Uterus (tissue), 4 donors: ENCODE measurements at places on chromosomes 6 and 20. TPM values are rescaled to one million over a fixed set of nuclear protein-coding genes. Genes with fewer than 3 reads are reported as not detected.

The ME1 gene
- 3.1 TPM for total RNA-seq

The DEFB132 gene
- not detected for total RNA-seq

The MAFB gene
- 10.0 TPM for total RNA-seq

The ELOVL4 gene
- 4.4 TPM for total RNA-seq

The MACROD2 gene
- 15.5 TPM for total RNA-seq

The SLC17A1 gene
- not detected for total RNA-seq

DNA sequence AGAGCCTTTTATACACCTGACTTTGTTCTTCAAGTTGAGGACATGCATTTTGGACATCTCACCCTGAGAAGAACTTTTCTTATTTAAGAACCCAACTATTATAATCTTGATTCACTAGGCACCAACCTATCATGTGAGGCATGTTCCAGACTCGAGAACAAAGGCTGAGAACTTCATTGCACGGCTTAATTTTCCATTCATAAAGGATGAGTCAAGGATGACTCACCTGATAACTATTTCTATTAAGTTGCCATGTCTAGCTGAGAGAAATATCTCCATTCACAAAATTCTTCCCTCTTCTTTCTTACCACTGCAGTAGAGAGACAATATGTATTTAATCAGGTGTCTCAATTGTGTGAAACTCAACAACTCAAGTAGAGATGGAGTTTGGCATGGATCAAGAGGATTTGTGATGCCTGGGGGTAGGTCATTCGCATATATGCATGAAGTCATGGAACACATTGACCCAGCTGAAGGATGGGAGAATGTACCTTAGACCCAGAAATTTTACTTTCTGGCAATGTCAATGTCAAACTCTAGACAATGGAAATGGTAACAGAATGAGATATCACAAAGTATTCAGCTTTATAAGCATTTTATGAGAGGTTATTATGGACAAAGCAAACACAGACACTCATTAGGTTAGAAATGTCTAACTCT is 208.7 kb upstream of the PRND start:
- H3K4me1 ChIP-seq: no peaks in the 10 kb centered on the region
- DNase-seq: no peak
- no peak overlapping the region for H3K27ac ChIP-seq
- H3K4me3 ChIP-seq: no peak overlapping the region
- no peaks in the 10 kb centered on the region for H3K36me3 ChIP-seq

DNA sequence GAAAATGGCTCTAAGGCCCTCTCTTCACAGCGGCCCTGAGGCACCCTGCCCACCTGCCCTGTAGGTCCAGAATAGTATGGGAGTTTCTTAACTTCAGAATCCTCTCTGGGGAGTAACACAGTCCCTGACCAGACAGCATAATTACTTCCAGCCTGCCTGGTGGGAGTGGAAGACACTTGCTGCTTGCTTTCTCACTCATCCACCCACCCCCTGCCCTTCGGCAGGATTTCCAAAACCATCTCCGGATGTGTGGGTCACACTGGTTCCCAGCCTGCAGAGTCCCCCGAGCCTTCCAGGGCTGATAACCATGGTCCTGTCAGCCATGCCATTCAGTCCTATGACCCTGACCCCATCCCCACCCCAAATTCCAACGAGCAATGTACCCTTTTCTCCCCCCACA is 5.4 kb downstream of the SLC29A1 start:
- DNase-seq: no peak
- H3K4me1 ChIP-seq: peaks cover 21% of the 10 kb centered on the region
- no peak overlapping the region for H3K4me3 ChIP-seq

- no peaks in the 10 kb centered on the region for H3K36me3 ChIP-seq
- H3K27me3 ChIP-seq: no peaks in the 10 kb centered on the region
- H3K4me1 ChIP-seq: no peaks in the 10 kb centered on the region
Observed at GRCh38 chr20:62782893-62783278, 13.4 kb upstream of the MRGBP start.

- peak overlapping the region; percentile 6 for H3K4me3 ChIP-seq
- peak; percentile 55 for DNase-seq
- H3K4me1 ChIP-seq: no peaks in the 10 kb centered on the region
- H3K27me3 ChIP-seq: no peaks in the 10 kb centered on the region
Observed at GRCh38 chr6:2877057-2877882, 25.8 kb downstream of the SERPINB9 start.

GRCh38 chr20:1265226-1265915 is 723 bp upstream of the SNPH start:
- H3K27ac ChIP-seq: peak overlapping the region; percentile 73

- H3K36me3 ChIP-seq: no peaks in the 10 kb centered on the region
- H3K27me3 ChIP-seq: no peaks in the 10 kb centered on the region
- H3K27ac ChIP-seq: no peak overlapping the region
- DNase-seq: no peak
- H3K4me3 ChIP-seq: no peak overlapping the region
- H3K4me1 ChIP-seq: no peaks in the 10 kb centered on the region
Observed at GRCh38 chr6:149499066-149499465, 14.3 kb upstream of the ZC3H12D start.

DNA sequence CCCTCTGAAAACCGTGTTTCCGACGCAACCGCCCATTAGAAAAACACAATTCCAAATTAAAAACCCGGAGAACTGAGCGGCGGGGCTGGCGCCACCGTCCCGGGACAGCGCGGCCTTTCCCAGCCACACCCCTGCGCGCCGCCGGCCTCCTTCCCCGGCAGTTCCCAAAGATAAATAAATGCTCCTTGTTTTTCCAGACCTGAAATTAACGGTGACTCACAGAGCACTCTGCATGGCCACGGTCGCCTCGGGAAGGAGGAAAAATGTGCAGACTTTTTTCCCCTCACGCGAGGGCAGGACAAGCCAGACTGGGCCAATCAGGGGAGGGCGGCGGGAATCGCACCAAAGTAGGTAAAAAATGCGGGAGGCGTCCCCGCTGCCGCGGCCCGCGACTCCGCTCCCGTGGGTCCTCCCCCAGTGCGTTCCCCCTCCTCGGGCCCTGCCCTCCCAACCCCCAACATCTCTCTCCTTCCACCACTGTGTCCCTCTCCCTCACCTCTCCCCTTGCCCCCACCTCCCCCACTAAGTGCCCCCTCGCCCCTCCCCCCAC is 828 bp upstream of the DSTN start:
- H3K27ac ChIP-seq: peak overlapping the region; percentile 99
- H3K4me3 ChIP-seq: peak overlapping the region; percentile 72
- peak; percentile 97 for DNase-seq

GRCh38 chr20:48064929-48065328 is 279.6 kb upstream of the SULF2 start:
- no peak for DNase-seq
- no peaks in the 10 kb centered on the region for H3K36me3 ChIP-seq
- no peaks in the 10 kb centered on the region for H3K4me1 ChIP-seq
- H3K4me3 ChIP-seq: no peak overlapping the region
- H3K27ac ChIP-seq: peak overlapping the region; percentile 13

GRCh38 chr6:17527076-17527475 is 73.0 kb upstream of the FAM8A1 start:
- H3K4me1 ChIP-seq: no peaks in the 10 kb centered on the region
- H3K36me3 ChIP-seq: no peaks in the 10 kb centered on the region
- H3K27ac ChIP-seq: no peak overlapping the region
- H3K4me3 ChIP-seq: no peak overlapping the region
- no peak for DNase-seq

DNA sequence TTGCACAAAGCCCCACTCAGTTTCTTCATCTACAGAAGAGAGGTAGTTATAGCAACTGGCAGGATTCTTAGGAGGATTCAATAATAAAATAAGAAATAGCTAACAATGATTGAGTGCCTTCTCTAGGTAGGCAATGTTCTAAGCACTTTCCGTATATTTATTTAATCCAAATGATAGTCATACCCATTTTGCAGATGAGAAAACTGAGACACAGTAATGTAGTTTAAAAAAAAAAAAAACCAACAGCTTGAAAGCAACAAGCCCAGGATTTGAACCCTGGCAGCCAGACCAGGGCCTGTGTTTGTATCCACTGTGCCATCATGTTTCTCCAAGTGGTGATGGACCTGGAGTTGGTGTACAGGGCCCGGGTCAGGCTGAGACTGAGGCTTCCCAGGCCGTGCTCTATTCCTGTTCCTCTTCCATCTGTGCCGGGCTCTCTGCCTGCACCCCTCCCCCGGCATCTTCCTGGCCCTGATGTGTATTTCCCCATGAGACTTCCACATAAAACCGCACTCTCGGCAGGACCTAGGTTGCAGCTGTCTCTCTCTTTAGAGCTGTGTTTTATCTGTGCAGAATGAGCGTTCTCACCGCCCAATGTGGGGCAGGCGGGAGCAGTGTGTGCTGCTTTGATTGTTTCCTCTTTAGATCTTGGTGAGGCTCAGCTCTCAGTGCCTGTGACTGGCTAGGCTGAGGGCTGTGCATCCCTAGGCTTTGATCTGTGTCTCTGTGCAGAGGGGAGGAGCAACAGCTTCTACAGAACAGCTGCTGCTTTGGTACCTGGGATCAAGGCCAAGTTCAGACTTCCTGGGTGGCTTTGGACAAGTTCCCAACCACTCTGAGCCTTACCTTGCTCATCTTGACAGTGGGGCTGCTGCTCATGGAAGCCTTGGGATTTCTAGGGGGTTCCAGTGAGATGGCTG is 49.5 kb downstream of the TOX2 start:
- H3K27ac ChIP-seq: no peak overlapping the region
- no peaks in the 10 kb centered on the region for H3K4me1 ChIP-seq
- no peak overlapping the region for H3K4me3 ChIP-seq
- no peaks in the 10 kb centered on the region for H3K36me3 ChIP-seq
- no peaks in the 10 kb centered on the region for H3K27me3 ChIP-seq
- DNase-seq: no peak

- no peak overlapping the region for H3K27ac ChIP-seq
- H3K27me3 ChIP-seq: no peaks in the 10 kb centered on the region
- H3K4me3 ChIP-seq: no peak overlapping the region
- no peaks in the 10 kb centered on the region for H3K4me1 ChIP-seq
Observed at GRCh38 chr20:19631410-19631809, 126.6 kb upstream of the RIN2 start.

GRCh38 chr6:152993431-152993830 is 9.1 kb downstream of the MTRF1L start:
- DNase-seq: no peak
- H3K4me3 ChIP-seq: no peak overlapping the region
- H3K27me3 ChIP-seq: no peaks in the 10 kb centered on the region
- no peaks in the 10 kb centered on the region for H3K4me1 ChIP-seq

DNA sequence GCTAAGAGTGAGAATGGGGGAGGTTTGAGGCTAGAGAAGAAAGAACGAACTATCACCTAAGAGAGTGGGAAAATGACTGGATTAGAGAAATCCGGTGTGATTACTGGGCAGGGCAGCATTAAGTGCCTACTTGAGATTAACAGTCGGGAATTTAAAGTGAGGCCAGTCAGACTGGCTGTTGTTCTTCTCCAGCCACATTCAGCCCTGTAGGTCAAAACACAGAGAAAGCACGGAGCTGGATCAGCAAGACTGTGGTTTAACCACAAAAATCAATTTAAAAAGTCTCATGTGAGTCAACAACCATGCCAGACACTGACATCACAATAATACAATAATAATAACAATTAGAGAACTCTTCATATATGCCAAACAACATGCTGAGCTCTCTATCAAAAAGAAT is 301.9 kb upstream of the SGK1 start:
- no peak overlapping the region for H3K4me3 ChIP-seq
- no peak for DNase-seq
- H3K36me3 ChIP-seq: no peaks in the 10 kb centered on the region
- no peaks in the 10 kb centered on the region for H3K27me3 ChIP-seq

GRCh38 chr20:48153523-48153922 is 368.2 kb upstream of the SULF2 start:
- no peaks in the 10 kb centered on the region for H3K36me3 ChIP-seq
- no peak for DNase-seq
- H3K27ac ChIP-seq: no peak overlapping the region
- no peak overlapping the region for H3K4me3 ChIP-seq
- no peaks in the 10 kb centered on the region for H3K4me1 ChIP-seq

DNA sequence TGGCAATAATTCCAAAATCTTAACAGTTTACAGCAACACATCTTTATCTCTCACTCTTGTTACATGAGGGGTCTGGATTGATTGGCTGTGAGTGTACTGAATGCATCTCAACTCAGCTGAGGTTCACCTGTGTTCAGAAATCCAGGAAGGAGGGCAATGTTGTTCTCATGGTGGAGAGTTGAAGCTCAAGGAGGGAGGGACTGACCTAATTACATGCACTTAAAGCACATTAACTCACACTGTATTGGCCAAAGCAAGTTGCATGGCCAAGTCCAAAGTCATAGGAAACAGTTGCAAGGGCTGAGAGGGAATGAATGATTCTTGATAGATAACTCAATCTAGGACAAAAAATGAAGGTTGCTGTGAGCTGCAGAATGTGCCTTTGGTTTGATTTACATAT is 102.2 kb downstream of the DOK5 start:
- DNase-seq: no peak
- H3K4me3 ChIP-seq: no peak overlapping the region
- H3K27ac ChIP-seq: no peak overlapping the region
- no peaks in the 10 kb centered on the region for H3K36me3 ChIP-seq
- no peaks in the 10 kb centered on the region for H3K27me3 ChIP-seq

GRCh38 chr6:143731789-143732188 is 54.0 kb downstream of the PHACTR2 start:
- H3K36me3 ChIP-seq: no peaks in the 10 kb centered on the region
- no peak for DNase-seq
- H3K4me3 ChIP-seq: no peak overlapping the region
- no peak overlapping the region for H3K27ac ChIP-seq
- H3K4me1 ChIP-seq: no peaks in the 10 kb centered on the region
- H3K27me3 ChIP-seq: no peaks in the 10 kb centered on the region

DNA sequence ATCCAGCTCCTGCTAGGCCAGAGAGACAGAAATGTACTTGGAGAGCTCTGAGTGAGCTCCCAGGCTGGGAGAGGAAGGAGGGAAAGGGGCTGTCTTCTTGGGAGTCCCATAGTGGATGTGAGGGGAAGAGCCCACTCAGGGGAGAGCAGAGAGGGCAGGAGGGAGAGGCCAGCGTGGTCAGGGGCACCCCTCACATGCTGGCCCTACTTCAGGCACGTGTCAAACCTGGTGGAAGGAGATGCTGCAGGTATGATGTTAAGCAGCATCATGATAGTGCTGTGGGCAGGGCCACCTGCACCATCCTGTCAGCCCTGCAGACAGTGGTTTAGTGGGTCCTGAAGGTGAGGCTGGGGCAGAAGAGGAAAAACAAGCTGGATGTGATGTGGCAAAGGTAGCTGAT is 265.4 kb upstream of the RNF24 start:
- H3K27me3 ChIP-seq: no peaks in the 10 kb centered on the region
- H3K4me1 ChIP-seq: no peaks in the 10 kb centered on the region
- DNase-seq: no peak
- peak overlapping the region; percentile 39 for H3K27ac ChIP-seq

- no peak overlapping the region for H3K4me3 ChIP-seq
- no peaks in the 10 kb centered on the region for H3K27me3 ChIP-seq
- H3K4me1 ChIP-seq: no peaks in the 10 kb centered on the region
- H3K36me3 ChIP-seq: no peaks in the 10 kb centered on the region
- no peak for DNase-seq
- no peak overlapping the region for H3K27ac ChIP-seq
Observed at GRCh38 chr6:87772597-87773530, 70.8 kb upstream of the AKIRIN2 start.

GRCh38 chr6:31888276-31889258 is 8.9 kb downstream of the EHMT2 start:
- no peaks in the 10 kb centered on the region for H3K27me3 ChIP-seq
- no peak overlapping the region for H3K4me3 ChIP-seq
- H3K4me1 ChIP-seq: no peaks in the 10 kb centered on the region

- no peaks in the 10 kb centered on the region for H3K27me3 ChIP-seq
- DNase-seq: no peak
- H3K27ac ChIP-seq: no peak overlapping the region
- no peaks in the 10 kb centered on the region for H3K36me3 ChIP-seq
Observed at GRCh38 chr6:99145738-99146137, 198.0 kb upstream of the FBXL4 start.

- no peak overlapping the region for H3K4me3 ChIP-seq
- DNase-seq: no peak
- H3K36me3 ChIP-seq: no peaks in the 10 kb centered on the region
- no peaks in the 10 kb centered on the region for H3K4me1 ChIP-seq
- H3K27me3 ChIP-seq: no peaks in the 10 kb centered on the region
Observed at GRCh38 chr6:4848382-4849068, 72.3 kb downstream of the CDYL start.
